Hematopoietic multipotent progenitor cell treated with erythropoietin and hydrocortisone succinate and interleukin-3 and kit ligand, for 8 days (in vitro differentiated cells): ENCODE measurements at places on chromosomes 3 and 15.
A peak's percentile ranks its signal among the peaks of the same experiment; 100 is the strongest.

GRCh38 chr15:90945091-90945490, 9.6 kb upstream of the RCCD1 start:
- no peak for DNase-seq

DNA sequence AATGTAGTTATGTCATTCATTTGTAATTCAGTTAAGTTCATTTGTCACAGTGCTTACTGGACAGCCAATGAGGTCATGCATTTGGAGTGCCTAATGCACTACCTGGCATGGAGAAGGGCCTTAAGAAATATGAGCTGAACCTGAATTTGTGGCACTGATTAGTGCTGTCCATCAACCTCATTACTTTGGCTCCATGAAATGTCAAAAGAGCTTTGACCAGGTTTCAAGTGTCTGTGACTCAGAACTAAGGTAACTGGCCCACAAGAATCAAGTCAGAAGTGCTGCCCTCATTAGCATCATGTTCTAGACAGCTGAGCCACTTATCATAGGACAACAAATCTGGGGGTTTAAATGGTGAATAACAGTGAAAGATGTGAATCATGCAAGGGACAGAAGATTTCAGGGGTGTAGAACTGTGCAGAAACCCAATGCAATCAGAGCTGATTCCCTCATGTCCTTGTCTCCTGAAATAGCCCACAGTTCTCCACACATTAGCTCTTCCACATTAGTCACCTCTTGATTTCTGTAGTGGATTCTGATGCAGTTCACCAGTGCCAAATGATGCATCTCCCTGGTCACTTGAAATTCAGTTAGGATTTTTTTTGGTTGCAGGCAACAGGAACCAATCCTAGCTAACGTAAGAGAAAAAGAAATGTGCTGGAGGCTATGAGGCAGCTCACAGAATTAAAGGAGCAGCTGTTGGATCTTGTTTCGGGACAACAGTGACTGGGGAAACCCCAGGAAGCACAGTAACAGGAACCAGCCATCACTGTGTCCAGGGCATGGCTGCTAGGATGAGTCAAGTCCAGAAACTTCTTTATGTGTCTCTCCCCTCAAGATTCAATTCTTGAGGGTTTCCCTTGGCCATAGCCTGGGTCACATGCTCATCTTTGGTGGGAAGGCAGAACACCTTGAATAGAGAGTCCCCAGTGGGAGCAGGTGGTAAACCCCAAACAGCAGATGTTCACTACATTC, 38.7 kb downstream of the CHST2 start:
- no peak for DNase-seq

DNA sequence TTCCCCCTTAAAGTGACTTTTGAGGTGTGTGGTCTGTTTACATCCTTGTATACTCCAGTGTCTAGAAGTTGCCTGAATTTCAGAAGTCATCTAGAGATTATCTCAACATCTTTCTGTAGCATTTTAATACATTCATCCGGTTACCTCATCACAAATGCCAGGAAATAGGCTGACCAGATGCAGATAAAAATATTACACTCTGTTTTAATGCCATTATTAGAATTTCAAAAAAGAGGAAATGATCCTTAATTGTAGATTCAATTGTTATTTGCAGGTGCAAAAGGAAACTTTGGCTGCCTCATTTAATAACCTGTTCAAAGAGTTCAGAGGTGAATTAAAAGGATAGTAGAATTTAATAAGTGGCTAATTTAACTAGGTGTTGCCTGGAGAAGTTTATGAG, 290.9 kb downstream of the C3orf38 start:
- no peak for DNase-seq

DNA sequence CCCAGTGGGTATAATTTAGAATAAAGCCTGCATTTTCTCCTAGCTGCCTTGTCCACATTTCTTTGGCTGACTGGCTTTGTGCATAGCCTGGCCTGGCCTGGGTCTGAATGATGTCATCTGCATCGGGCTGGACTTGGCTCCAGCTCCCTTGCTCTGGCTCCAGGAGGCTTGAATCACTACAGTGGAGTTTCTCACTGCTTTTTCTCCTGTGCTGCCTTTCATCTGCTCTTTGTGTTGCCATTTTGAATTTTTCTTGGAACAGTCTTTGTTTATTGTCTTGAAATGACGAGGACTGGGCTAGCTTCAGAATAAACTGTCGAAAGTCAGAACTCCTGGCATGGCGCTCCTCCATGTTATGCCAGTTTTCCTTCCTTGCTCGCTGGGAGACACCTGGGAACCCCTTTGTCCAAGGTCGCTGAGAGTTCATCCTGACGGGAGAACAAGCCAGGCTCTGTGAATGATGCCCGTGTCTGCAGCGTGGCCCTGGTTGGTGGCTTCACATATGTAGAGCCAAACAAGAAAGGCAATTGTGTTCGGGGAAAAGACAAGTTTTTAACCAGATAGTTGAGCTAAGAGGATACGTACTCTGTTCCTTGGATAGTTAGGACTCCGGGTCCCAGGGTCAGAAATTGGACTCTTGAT, 258.9 kb downstream of the PDZRN3 start:
- DNase-seq: no peak

DNA sequence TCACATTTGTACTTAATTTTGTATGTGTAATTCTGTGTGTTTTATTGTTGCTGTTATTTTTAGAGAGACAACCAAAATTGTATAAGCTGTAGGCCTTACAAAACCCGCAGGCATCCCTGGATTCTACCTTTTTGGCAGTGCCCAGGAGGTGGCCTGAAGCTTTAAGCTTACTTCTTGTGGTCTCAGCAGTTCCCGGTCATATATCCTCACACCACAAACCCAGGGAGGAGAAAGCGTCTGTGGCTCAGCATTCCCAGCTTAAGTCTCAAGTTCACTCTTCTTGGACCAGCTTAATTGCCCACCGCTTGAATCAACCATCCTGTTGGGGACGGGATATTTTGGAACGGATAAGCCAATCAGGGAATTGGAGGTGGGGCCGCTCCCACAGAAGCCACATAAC, 36.7 kb downstream of the C2CD4A start:
- no peak for DNase-seq

- no peak for DNase-seq
These were observed 96.7 kb downstream of the SV2B start for GRCh38 chr15:91196768-91197167.

DNA sequence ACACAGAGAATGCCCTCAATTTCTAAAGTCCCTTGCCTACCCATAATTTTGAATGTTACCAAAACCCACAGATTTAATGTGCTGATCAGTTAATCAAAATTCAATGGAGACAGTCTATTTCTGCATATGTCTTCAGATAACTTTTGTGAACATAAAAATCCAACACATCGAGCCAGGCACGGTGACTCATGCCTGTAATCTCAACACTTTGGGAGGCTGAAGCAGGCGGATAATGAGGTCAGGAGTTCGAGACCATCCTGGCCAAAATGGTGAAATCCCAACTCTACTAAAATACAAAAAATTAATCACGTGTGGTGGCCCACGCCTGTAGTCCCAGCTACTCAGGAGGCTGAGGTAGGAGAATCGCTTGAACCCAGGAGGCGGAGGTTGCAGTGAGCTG, 49.3 kb downstream of the PEAK1 start:
- no peak for DNase-seq

- DNase-seq: no peak
These were observed 84.0 kb upstream of the PRR20G start for GRCh38 chr3:127371846-127372245.

DNA sequence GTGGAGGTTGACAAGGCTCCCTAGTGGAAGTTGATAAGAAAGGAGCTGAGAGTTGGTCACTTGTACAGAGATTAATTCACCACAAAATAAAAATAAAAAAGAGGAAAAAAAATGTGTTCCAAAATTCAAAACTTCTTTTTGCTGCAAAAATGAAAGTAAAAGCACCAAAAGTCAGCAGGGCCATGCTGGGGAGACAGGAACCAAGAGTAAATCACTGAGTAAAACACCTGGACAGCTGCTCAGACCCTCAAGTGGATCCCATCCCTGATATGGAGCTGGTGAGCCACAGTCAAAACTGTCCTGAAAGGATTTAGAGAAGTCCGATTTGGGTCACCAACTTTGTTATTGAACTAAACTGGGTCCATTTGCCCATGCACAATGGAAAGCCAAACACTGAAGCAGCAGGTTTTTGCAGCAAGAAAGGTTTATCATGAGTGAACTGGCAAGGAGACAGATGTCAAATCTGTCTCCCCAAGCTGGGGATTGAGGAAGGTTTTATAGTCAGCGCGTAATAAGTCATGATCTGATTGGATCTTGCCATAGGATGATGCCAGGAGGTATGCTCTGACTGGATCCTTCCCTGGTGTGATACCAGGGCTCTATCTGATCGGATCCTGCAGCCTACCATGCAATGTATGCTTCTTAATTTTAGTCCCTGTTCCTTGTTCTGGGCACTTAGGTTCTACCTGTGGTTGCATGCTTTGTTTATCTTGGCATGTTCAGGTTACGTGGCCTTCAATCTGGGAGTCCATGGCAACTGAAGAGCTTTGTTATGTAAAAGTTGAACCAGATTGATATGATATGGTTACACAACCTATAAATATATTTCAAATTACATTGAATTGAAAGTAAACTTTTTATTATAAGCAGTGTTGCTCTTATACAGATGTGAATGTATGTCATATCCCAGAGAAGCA, 313.2 kb downstream of the POLQ start:
- DNase-seq: no peak

GRCh38 chr3:61809879-61810278, 248.5 kb downstream of the PTPRG start:
- DNase-seq: no peak

- DNase-seq: no peak
These were observed 20.8 kb upstream of the ARHGEF3 start for GRCh38 chr3:56822501-56822900.

GRCh38 chr3:16254916-16255315, 9.8 kb downstream of the DPH3 start:
- no peak for DNase-seq

GRCh38 chr3:100982710-100983109, 10.5 kb downstream of the ABI3BP start:
- DNase-seq: no peak

DNA sequence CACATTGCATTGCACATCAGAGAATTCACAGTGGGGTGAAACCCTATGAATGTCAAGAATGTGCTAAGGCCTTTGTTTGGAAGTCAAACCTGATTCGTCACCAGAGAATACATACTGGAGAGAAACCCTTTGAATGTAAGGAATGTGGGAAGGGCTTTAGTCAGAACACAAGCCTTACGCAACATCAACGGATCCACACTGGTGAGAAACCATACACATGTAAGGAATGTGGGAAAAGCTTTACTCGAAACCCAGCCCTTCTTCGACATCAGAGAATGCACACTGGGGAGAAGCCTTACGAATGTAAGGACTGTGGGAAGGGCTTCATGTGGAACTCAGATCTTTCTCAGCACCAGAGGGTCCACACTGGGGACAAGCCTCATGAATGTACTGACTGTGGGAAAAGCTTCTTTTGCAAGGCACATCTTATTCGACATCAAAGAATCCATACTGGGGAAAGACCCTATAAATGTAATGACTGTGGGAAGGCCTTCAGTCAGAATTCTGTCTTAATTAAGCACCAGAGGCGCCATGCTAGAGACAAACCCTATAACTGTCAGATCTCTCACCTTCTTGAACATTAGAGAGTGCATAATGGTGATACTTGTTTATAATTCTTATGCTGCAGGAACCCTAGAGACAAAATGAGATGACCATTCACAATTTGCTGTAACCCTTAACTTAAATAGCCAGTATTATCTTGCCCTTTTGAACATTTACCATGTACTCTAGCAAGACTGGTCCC, 9.0 kb downstream of the ZNF662 start:
- DNase-seq: no peak

GRCh38 chr15:53757906-53758305, 1.6 kb downstream of the WDR72 start:
- no peak for DNase-seq

DNA sequence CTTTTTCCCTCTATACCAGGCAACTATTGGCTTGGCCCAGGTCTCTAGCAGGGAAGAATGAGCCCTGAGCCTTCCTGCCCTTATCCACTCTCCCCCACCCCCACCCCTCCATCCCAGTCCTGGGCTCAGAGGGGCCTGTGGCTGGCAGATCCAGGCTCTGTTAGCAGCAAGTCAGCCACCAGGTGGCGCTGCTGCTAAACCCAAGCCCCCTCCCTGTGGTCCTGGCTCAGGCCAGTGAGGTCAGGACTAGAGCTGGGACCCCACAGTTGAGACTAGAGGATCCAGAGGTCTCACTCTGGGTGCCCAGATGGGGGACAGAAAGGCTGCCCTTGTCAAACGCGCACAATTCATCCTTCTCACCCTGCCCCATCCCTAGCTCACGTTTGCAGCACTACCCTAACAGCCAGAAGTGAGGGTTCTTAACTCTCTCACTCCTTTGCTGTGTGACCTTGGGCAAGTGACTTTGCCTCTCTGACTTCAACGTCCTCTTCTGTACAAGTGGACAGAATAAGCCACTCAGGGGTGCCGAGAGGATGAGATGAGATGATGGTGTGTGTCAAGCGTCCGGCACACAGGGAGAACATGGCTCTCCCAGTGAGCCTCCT, 46.8 kb upstream of the SLC6A1 start:
- peak; percentile 58 for DNase-seq

- DNase-seq: peak; percentile 49
These were observed 141.4 kb downstream of the RBPMS2 start for GRCh38 chr15:64634027-64634426.

DNA sequence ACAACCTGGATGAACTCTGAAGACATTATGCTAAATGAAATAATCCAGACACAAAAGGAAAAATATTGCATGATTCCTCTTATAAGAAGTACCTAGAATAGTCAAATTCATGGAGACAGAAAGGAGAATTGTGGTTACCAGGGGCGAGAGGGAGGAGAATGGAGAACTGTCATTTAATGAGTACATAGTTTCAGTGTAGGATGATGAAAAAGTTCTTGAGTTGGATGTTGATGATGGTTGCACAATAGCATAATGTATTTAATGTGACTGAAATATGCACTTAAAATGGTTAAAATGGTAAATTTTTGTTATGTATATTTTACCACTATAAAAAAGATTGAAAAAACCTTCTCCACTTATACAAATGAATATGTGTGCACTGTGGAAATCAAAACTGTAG, 469.6 kb downstream of the MAGI1 start:
- DNase-seq: no peak

- no peak for DNase-seq
These were observed 556.9 kb downstream of the IGSF11 start for GRCh38 chr3:118477768-118478167.

DNA sequence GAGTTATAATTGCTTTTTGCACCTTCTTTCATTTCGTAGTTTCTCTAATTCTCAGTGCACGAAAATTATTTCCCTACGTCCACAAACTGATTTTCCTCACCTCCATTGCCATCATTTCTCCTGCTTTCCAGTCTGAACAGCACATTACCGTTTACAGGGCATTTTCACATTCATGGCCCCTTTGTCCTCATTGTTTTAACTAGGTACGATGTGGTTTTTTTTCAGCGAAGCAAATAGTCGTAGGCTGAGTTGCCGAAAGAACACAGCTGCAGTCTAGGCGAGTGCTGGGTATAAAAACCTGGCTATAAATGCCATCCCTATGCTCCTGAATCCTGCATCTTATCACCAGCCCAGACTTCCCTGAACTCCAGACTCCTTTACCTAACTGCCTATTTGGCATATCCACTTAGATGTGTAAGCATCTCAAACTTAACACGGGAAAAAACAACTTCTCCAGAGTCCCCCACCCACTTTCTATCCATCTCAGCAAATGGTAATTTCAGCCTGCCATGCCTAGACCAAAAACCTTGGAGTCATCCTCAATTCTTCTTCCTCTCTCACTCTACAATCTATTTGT, 691 bp upstream of the FSIP1 start:
- DNase-seq: no peak

GRCh38 chr15:76099388-76099787, 39.6 kb downstream of the TMEM266 start:
- DNase-seq: no peak

GRCh38 chr3:13013566-13013965, 59.7 kb downstream of the IQSEC1 start:
- DNase-seq: peak; percentile 32

- no peak for DNase-seq
These were observed 801.1 kb upstream of the LMCD1 start for GRCh38 chr3:7700539-7700938.
